Activated CD8-positive, alpha-beta T cell treated with anti-CD3 and anti-CD28 coated beads for 36 hours (primary cell): ENCODE measurements at places on chromosomes 12 and 14. TPM values are rescaled to one million over a fixed set of nuclear protein-coding genes. Genes with fewer than 3 reads are reported as not detected.

Gene CDK2
- total RNA-seq = 90.1 TPM

- no peak overlapping the region for H3K27ac ChIP-seq
- no peak overlapping the region for H3K4me3 ChIP-seq
- DNase-seq = no peak
- no peaks in the 10 kb centered on the region for H3K36me3 ChIP-seq
These were observed 488.6 kb downstream of the RMST start for GRCh38 chr12:97951239-97951638.

DNA sequence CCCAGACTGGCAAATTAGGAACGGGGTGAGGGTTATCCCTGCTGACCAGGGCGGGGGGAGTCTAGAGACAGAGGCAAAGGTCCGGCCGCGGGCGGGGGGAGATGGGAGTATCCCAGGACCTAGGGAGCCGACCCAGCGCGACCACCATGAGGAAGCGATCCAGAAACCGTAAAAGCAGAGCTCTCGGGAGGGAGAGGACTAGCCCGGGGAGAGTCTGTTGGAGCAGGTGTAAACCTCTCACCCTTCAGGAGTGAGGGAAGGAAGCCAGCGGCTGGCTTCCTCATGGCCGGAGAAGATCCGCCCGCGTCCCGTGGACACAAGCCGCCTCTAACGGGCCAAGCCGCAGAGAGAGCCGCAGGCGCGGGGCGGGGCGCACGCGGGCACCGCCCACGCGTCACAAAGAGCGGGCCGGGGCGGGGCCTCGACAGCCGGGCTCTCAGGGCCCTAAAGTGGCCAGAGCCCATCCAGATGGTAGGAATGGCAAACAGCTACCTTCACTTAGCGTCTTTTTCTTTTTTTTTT lies at the start of gene ACRBP:
ACRBP (minus strand) TSS at position 350 of the 522 bp plus-strand sequence; CDS start at position 284, 66 bp downstream.
- H3K36me3 ChIP-seq = peaks cover 21% of the 10 kb centered on the region
- H3K4me3 ChIP-seq = peak within 1 kb of the TSS; percentile 67
- H3K4me1 ChIP-seq = peaks cover 10% of the 10 kb centered on the region
- H3K27ac ChIP-seq = peak within 1 kb of the TSS; percentile 56

DNA sequence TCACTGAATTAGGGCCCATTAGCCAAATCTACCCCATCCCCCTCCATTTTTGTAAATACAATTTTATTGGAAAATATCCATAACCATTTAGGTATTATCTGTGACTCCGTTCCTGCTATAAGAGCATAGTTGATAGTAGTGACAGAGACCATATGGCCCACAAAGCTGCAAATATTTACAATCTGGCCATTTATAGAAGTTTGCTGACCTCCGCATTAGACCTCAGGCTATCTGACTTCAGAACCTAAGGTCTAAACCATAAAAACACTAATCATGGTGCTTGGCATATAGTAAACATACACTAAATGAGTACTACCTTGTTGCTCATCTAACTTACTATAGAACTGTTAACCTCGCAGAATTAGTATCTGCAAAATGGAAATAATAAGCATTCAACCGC lies 124.8 kb downstream of the NPAS3 start:
- H3K27me3 ChIP-seq = no peaks in the 10 kb centered on the region
- no peaks in the 10 kb centered on the region for H3K36me3 ChIP-seq
- H3K27ac ChIP-seq = no peak overlapping the region
- H3K4me3 ChIP-seq = no peak overlapping the region
- no peak for DNase-seq

DNA sequence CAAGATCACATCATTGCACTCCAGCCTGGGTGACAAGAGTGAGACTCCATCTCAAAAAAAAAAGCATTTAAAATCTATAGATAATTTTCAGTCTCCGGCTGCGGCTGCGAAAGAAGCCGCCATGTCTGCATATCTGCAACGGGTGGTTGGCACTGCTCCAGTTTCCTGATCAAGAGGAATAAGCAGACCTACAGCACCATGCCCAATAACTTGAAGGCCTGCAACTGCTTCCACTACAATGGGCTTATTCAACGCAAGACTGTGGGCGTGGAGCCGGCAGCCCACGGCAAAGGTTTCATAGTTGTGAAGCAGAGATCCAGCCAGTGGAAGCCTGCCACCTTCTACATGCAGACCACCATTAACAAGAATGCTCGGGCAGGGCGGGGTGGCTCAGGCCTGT lies 30.6 kb upstream of the EID3 start:
- no peaks in the 10 kb centered on the region for H3K36me3 ChIP-seq
- no peak overlapping the region for H3K27ac ChIP-seq
- H3K4me3 ChIP-seq = no peak overlapping the region

DNA sequence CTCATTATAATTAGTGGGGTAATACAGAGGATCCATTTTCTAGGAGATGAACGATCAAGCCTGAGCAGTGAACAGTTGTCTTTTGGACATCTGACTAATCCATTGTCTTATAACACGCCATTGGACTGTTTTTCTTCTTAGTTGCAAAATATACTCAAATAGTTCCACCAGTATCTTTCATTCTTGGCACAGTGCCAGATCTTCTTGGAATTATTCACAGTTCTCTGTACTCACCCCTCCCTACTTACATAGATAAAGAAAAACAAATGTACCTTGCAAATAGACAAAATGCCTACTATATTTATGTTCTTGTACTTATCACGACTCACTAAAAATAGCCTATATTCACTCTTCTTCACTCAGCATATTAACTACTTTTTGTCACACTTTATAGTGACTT lies 3.8 kb downstream of the CBLN3 start:
- no peak overlapping the region for H3K4me3 ChIP-seq
- DNase-seq = no peak
- H3K36me3 ChIP-seq = no peaks in the 10 kb centered on the region
- no peaks in the 10 kb centered on the region for H3K27me3 ChIP-seq
